ENCODE measurements at places on chromosomes 12 and 14. TPM values are rescaled to one million over a fixed set of nuclear protein-coding genes. Genes with fewer than 3 reads are reported as not detected.

GRCh38 chr14:65453807-65454480 is 41.4 kb downstream of the FUT8 start:
- ATAC-seq = no peak

DNA sequence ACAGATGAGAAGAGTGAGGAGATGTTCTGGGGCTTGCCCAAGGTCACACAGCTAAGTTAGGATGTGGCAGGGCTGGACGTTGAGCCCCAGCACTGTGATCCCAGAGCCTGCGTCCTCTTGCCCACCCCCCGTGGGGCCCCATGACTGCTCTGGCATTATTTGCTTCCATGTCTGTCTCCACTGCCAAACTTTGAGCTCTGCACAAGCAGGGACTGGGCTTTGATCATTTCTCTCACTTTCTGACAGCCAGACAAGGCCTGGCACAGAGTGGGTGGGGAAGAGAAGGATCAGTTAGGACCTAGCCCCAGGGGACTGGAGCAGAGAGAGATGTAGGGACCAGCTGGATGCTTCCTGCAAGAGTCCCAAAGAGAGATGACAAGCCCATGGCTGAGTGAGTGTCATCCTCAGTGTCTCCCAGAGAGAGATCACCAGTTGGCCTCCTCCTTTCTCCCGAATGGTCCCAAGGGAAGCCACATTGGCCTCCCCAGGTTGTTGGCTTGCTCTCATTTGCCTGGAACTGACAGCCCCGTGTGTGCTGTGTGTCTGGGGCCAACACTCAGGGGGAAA is 126.7 kb upstream of the PWP1 start:
- ATAC-seq = no peak

GRCh38 chr12:108312693-108313189 is 26.4 kb downstream of the CMKLR1 start:
- peak; percentile 65 for ATAC-seq

DNA sequence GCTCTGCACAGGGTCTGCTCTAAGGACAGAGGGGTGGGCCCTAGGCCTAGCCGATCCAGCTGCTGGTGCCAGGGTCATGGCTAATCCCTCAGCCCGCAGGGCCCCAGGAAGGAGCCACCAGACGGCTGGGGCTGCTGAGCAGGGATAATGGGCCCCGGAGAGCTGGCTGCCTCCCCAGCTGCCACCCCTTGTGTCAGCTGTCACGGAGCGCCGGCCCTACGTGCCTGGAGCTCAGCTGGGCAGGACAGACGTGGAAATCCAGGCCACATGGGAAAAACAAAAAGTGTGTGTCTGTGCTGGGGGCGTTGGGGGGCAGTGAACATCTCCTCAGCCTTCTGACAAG is 36.2 kb downstream of the CHGA start:
- no peak for ATAC-seq

DNA sequence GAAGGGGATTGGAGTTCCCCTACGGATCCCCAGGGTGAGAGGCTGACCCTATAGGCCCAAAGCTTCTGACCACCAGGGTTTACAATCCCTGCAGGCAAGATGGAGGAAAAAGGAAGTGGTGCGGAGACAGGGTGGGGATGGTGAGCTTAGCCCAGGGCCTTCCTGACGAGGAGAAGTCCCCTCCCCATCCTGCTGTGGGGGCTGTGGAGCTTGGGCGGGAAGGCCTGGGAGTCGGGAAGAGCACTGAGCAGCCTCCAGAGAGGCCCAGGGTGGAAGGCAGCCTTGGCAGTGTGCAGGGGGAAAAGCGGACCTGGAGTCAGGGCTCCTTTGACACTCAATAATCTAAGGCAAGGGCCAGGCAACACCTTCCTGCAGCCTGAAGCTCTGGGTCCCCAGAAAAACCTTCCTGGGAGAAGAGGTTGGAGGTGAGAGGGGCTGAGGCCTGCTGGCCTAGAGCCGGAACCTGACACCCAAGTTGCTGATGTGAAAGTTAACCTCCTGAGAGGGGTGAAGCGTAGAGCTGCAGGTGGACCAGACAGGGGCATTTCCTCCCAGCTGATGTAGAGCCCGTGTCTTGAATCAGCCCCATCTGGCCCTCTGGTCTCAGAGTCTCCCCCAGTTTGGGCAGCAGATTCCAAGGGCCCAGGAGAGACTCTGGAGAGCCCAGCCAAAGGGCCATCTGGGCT is 6.0 kb downstream of the HDAC7 start:
- ATAC-seq = no peak

OR6C74 gene
- total RNA-seq = not detected

ARHGAP9 gene
- 13.1 TPM for total RNA-seq

All from gastroesophageal sphincter (tissue), 4 donors.